Activated CD8-positive, alpha-beta T cell treated with anti-CD3 and anti-CD28 coated beads, Interleukin-2, amount 10 ng/mL, durations not matched to agents 7 days and 5 days (primary cell): ENCODE measurements at places on chromosomes 3 and 15. TPM values are rescaled to one million over a fixed set of nuclear protein-coding genes. Genes with fewer than 3 reads are reported as not detected.

The TMC3 gene
- total RNA-seq = not detected

The EAF2 gene
- total RNA-seq = 13.1 TPM

The RASGRP1 gene
- total RNA-seq = 165 TPM

DNA sequence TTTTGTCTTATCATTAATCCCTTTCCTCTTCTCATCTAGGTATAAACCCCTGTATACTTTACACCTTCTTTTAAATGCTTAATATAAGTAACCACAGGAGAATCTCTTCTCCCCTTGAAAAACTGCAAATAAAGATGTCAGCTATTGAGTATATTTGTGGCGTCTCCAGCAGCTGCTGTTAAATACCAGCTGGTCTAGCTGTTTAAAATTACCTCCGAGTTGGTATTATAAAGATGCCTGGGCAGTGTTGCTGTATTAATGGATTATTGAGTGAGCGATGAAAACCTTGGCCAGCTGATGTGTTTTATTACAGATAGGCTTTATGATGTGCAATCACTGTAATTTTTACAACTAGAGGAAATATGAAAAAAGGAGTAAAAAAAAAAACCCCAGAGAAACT, 388.1 kb downstream of the TBC1D5 start:
- peaks cover 2% of the 10 kb centered on the region for H3K36me3 ChIP-seq
- no peaks in the 10 kb centered on the region for H3K27me3 ChIP-seq
- no peak overlapping the region for H3K27ac ChIP-seq
- no peaks in the 10 kb centered on the region for H3K4me1 ChIP-seq

- peak overlapping the region; percentile 90 for H3K4me3 ChIP-seq
- no peaks in the 10 kb centered on the region for H3K27me3 ChIP-seq
- H3K27ac ChIP-seq = peak overlapping the region; percentile 99
- H3K4me1 ChIP-seq = peaks cover 38% of the 10 kb centered on the region
- peak; percentile 42 for DNase-seq
Measured at GRCh38 chr3:48897460-48898376, 964 bp downstream of the SLC25A20 start.

- peaks cover 15% of the 10 kb centered on the region for H3K27me3 ChIP-seq
- H3K36me3 ChIP-seq = no peaks in the 10 kb centered on the region
- H3K4me1 ChIP-seq = peaks cover 14% of the 10 kb centered on the region
- no peak overlapping the region for H3K27ac ChIP-seq
Measured at GRCh38 chr3:45777111-45777745, 19.1 kb downstream of the SLC6A20 start.

- no peak for DNase-seq
- no peak overlapping the region for H3K4me3 ChIP-seq
- H3K27me3 ChIP-seq = peaks cover 4% of the 10 kb centered on the region
- H3K4me1 ChIP-seq = peaks cover 11% of the 10 kb centered on the region
- H3K27ac ChIP-seq = no peak overlapping the region
- peaks cover 19% of the 10 kb centered on the region for H3K36me3 ChIP-seq
Measured at GRCh38 chr3:53858096-53858741, 11.9 kb downstream of the IL17RB start.

DNA sequence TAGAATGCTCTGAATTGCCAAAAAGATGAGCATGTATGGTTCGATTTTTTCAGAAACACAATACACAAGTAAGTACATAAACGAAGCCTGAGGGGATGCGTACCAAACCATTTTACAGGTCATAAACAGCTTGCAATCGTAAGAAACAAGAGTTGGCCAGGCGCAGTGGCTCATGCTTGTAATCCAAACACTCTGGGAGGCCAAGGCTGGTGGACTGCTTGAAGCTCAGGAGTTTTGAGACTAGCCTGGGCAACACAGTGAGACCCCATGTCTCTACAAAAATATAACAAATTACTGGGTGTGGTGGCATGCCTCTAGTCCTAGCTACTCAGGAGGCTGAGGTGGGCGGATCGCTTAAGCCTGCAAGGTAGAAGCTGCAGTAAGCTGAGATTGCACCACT, 13.4 kb downstream of the TRA2B start:
- no peaks in the 10 kb centered on the region for H3K27me3 ChIP-seq
- peaks cover 91% of the 10 kb centered on the region for H3K36me3 ChIP-seq
- peak overlapping the region; percentile 46 for H3K27ac ChIP-seq
- no peak overlapping the region for H3K4me3 ChIP-seq
- DNase-seq = no peak
